ENCODE measurements at places on chromosomes 7 and 10.

DNA sequence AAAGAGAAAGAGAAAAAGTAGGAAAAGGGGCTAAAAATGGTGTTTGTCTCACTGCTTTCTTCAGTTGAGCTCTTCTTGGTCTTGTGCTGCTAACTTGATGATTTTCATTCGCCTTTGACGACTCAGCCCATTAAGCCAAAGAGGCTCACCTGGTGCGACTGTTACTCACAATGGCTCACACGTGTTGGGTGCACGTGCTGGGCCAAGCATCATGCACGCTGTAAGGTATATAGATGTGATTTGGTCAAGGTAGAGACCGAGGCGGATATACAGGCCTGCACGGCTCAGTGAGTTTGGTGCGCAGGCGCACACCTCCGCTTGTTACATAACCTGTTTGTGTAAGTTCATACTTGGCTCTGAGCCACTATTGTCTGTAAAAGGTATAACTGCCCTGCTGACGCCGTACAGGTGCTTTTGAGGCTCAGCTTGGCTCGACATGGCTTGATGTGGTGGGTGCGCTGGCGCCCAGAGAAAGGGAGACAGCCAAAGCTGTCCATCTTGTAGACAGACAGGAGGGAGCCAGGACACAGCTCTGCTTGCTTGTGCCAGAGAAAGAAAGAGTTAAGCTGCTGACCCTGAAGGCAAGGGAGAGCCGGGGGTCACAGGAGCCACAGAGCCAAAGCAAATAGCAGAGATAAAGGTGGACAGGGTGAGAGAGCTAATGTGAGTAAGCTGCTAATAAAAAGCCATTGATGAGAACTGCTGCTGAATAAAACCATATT lies 33.6 kb downstream of the ANKRD16 start:
- DNase-seq: no peak

DNA sequence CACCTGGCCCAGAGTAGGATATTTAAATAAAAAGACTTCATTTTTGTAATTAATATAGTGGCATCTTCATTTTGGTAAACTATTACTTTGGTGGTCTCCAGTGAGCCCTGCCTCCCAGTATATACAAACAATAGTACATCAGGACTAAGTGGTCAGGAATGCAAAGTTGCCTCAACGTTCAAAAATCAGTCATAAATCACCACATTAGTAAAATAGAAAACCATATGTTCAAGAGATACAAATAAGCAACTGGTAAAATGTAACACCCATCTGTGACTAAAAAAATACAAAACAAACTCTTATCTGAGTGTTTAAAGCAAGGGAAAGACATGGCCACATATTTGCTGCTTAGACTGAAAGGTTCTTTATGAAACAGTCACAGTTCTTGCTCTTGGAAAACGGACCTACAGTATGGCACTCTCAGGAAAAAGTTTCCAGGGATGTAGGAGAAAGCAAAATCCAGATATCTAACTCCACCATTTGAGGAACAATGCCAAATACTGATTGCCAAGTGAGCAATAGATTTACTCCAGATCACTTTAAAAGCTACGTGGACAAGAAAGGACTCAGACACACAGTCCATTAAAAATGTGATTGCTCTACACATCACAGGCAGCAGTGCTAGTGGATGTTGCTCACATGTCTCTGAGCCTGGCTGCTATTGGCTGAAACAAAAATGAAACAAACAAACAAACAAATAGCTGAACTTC lies 15.1 kb upstream of the RHOBTB1 start:
- DNase-seq: no peak

- no peak for DNase-seq
Observed at GRCh38 chr7:7443806-7444350, 91.8 kb downstream of the COL28A1 start.

DNA sequence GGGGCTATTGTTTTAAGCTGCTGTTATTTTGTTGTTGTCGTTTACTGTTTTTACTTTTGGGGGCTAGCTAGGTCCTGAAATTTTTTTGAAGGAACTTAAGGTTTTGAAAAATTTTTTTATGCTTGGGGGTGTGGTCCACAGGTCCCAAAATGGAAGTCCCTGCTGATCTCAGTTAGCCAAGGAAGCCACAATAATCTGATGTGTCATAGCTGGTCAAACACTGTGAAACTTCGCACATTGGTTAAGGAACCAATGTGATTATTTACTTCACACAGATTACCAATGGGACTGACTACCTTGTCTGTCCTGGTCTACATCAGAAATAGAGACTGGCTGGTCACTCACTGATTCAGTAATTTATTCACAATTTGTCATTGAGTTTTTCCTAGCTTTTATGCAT lies 29.5 kb upstream of the HYCC1 start:
- DNase-seq: no peak

DNA sequence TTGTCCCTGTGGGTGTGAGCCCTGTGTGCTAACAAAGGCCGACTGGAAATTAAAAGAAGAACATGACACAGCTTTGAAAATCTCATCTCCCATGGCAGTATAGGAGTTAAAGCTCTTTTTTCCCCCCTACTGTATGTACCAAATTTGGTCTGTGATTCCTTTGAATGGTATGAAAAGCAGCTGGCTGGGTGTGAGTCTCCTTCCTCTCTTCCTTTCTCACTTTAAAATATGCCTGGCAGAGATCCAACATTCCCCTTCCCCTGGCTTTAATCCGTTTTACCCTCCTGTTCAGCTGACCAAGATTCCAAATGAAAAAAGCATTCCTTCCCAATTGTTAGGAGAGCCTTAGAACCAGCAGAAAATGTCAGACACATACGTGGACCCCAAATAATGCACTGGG lies 225.0 kb upstream of the CELF2 start:
- DNase-seq: no peak

DNA sequence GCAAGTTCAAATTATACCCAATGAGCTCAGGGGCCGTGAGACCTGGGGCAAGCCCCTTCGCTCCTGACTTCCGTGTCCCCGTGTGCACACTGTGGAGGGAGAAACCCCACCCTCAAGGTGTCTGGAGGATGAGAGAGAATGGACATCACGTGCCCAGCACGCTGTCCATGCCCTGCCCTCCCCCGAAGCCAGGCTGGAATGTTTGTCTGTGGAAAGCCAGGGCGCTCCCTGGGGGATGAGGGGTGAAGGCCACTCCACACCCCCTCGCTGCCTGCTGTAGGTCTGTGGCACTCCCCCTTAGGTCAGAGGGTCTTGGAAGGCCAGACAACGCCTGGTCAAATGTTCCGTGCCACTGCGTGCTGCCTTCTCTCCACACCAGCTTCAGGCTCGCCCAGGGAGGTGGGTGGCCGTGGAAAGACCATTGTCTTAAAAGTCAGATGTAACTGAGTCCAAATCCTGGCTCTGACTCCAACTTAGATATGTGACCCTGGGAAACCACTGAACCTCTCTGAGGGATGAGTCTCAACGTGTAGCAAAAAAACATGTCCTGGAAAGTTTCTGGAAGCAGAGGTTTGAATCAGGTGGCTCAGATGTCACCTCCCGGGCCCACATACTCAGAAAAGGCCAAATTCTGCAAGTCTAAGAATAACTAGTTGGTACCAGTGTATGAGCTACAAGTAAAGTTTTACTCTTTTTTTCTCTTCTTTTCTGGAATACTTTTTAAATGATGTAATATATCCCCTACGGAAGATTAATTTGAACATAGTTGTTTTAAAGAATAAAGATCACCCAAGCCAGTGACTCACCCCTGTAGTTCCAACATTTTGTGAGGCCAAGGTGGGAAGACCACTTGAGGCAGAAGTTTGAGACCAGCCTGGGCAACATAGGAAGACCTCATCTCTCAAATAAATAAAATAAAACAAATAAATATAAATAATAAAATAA lies 24.9 kb downstream of the RCC1L start:
- no peak for DNase-seq

GRCh38 chr10:113666682-113667252 lies 2.9 kb upstream of the NRAP start:
- DNase-seq: no peak

DNA sequence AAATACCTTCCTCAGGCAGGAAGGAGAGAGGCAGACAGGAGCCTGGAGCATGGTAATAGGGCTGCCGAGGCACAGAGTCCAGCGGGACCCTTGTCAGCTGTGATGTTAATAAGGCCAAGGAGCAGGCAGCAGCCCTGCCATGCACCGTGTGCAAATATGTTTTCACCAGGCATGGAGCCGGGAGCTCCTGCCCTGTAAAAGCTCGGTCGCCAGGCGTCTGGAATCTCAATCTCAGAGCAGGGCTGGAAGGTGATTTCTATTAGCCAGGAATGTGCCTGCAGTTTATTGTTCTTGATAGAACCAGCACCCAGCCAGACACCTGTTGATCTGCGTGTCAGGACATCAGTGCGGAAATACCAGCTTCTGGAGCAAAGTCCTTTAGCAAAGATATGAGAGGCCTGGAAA lies 469.8 kb downstream of the GLRX3 start:
- DNase-seq: no peak
